ENCODE measurements at places on chromosomes 12 and 14.

- DNase-seq: peak; percentile 84
Measured at GRCh38 chr14:24365600-24366412, 2.2 kb upstream of the NFATC4 start.

DNA sequence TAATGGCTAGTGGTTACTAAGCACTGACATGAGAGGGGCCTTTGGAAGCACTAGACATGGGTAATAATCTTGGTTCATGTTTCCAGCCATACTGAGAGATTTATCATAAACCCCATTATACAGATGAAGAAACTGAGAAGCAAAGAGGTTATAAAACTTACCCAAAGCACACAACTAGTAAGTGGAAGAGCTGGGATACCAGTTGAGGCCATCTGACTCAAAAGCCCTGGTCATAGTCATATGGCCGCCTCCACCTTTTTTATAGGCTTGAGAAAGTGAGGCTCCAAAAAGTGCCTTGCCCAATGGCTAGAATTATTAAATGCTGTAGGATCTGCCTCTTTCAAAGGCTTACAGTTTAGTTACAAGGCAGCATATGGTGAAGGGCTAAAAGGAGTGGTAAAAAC is 944 bp downstream of the TXNRD1 start:
- DNase-seq: no peak

GRCh38 chr12:3574986-3575385 is 84.0 kb downstream of the PRMT8 start:
- no peak for DNase-seq

- DNase-seq: no peak
Measured at GRCh38 chr12:32920506-32921085, 24.0 kb upstream of the PKP2 start.

DNA sequence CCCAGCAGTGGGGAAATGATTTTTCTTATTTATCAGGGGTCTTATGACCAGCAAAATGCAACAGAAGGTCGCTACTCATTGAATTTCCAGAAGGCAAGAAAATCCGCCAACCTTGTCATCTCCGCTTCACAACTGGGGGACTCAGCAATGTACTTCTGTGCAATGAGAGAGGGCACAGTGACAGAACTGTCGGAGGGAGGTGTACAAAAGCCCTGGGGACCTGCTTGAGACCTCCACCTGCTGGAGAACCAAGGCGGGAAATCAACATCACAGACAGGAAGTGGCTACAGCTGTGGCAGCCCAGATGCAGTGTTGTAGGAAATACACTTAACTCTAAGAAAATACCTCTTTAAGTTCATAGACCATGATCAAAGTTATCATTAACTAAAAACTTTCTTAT is 250.9 kb upstream of the OR4E1 start:
- DNase-seq: no peak

- peak; percentile 92 for DNase-seq
Measured at GRCh38 chr12:116434155-116435011, 124.8 kb upstream of the MAP1LC3B2 start.

- peak; percentile 13 for DNase-seq
Measured at GRCh38 chr12:87982208-87982607, 47.0 kb downstream of the C12orf50 start.

DNA sequence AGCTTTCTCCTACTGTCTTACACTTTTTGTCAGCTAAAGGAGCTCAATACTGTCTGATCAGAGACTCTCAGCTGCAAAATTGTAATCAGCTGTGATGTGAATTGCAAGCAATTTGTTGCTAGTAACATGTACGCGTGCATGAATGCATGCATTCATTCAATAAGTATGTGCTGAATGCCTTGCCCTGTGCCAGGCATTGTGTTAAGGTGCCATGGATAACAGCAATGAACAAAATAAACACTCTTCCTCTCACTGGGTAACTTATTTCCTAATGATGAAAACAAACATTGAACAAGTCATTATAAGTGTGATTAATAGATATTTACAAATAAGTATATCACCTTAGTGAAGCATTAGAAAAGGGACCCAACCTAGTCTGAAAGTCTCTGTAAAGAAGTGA is 163.2 kb upstream of the ARID2 start:
- no peak for DNase-seq

DNA sequence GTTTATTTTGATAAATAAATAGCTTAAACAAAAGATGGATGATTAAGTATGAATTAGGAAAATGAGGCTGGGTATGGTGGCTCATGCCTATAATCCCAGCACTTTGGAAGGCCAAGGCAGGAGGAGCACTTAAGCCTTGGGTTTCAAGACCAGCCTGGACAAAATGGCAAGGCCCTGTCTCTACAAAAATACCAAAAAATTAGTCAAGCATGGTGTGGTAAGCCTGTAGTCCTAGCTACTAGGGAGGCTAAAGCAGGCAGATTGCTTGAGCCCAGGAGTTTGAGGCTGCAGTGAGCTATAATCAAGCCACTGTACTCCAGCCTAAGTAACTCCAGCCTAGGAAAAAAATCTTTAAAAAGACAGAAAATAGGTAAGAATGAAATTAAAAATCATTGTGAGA is 96.0 kb downstream of the BCL2L14 start:
- DNase-seq: no peak

- no peak for DNase-seq
Measured at GRCh38 chr14:90451443-90451842, 54.6 kb downstream of the CALM1 start.

GRCh38 chr14:68733086-68733914 is 59.6 kb downstream of the ZFP36L1 start:
- DNase-seq: no peak

DNA sequence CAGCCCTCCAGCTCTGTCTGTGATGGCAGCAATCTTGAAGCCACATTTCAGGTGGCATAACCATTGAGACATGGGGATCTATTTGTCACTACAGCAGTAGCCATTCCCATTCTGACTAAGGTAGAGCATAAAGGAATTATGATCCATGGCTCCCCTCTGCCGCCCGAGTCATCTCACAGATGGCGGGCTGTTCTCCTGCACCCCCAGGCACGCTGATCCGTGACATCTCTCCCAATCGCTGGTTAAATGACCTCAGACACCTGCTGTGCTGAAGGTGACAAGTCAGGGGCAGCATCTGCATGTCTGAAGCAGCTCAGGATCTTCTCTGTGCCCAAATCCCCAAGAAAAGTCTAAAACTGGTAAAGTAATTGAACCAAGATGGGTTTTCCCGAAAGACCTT is 124.3 kb downstream of the ZFP36L1 start:
- DNase-seq: no peak

GRCh38 chr14:30656190-30656632 is 34.1 kb downstream of the SCFD1 start:
- peak; percentile 59 for DNase-seq

DNA sequence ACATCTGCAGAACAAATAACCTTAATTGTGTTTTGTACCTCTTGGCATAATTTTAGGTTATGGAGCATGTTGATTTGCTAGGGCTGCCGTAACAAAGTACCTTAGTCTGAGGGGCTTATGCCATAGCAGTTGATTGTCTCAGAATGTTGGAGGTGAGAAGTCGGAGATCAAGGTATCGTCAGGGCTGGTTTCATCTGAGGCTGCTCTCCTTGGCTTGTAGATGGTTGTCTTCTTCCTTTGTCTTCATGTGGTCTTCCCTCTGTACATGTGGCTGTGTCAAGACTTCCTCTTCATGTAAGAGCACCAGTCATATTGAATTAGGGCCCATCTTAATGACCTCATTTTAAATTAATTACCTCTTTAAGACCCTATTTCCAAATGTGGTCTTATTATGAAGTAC is 64.4 kb upstream of the PTHLH start:
- DNase-seq: no peak

DNA sequence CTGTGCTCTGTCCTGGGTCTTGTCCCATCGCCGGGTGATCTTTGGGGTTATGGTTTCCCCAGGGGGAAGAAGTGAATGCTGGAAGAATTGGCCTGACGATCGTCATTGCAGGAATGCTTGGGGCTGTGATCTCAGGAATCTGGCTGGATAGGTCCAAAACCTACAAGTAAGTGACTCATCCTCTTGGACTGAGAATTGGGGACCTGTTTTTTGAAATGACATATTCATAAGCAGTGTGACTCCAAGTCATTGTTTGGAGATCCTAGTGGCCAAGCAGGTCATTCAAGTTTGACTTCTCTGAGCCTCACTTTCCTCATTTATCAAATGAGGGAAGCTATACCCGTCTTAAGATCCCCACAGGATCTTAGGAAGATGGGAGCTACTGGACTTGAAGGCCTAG is 25.8 kb downstream of the ERG28 start:
- no peak for DNase-seq

- no peak for DNase-seq
Measured at GRCh38 chr12:4190366-4191063, 83.0 kb upstream of the CCND2 start.

GRCh38 chr12:27542628-27543027 is 18.6 kb downstream of the PPFIBP1 start:
- peak; percentile 57 for DNase-seq

- DNase-seq: no peak
Measured at GRCh38 chr14:102226356-102227125, 78.4 kb downstream of the MOK start.

GRCh38 chr12:89706986-89707702 is 1.5 kb downstream of the ATP2B1 start:
- peak; percentile 32 for DNase-seq

DNA sequence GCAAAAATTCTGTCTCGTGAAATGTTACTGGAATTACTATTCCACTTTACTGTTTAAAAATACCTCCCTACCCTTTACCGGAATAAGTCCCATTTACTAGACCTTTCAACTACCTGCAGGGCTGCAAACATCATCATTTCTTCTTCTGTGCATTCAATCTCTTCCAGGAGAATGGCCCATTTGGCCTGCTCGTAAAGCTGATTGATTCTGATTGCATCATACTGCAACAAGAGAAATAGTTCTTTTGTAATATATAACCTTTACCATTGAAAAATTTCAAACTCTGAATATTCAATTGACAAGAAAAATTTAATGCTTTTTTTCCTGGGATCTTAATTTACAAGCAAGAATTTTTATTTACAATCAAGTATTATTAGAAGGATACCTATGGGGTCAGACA is 72.4 kb downstream of the FERMT2 start:
- DNase-seq: no peak

DNA sequence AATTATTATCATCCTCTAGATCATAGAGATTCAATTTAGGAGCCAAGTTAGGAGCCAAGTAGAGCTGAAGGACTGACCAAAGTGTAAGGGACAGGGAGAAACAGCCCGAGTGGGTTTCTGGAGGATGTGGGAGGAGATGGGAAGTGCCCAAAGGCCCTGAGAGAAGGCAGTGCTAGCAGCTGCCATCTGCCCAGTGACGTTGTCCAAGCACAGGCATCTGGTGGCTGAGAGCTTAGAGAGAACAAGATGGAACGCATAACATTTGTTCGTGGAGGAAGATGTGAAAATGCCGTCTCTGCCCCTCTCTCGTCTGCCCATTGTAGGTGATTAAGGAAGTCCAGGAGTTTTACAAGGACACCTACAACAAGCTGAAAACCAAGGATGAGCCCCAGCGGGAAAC is 34.7 kb downstream of the CD9 start:
- DNase-seq: no peak

GRCh38 chr12:2374092-2374906 is 321.5 kb downstream of the CACNA1C start:
- DNase-seq: peak; percentile 55

GRCh38 chr12:72313806-72314205 is 41.6 kb downstream of the TRHDE start:
- DNase-seq: no peak

GRCh38 chr14:59771577-59771976 is 99.0 kb downstream of the RTN1 start:
- no peak for DNase-seq

DNA sequence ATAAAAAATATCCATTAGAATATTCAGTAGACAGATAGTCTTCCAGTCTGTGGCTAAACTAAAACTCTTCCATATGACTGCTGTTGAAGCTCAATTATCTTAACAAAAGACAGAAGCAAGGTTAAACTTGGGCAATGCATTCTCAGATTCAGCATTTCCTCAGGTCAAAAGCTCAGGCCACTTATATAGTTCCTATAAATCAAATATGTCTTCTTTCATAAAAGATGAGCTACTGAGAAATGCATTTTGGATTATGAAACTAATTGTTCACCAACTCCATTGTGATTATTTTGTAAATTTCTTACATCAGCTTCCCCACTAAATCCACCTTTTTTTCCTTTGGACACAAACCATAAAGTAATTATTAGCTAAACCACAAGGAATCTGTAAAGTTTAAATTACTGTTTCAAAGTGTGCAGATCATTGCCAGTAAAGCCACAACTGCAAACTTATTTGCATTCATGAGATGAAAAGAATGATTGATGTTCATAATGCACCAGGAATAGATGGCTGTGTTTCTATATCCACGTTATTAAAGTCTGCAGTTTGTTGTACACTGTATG is 224.4 kb downstream of the FBXL14 start:
- no peak for DNase-seq

DNA sequence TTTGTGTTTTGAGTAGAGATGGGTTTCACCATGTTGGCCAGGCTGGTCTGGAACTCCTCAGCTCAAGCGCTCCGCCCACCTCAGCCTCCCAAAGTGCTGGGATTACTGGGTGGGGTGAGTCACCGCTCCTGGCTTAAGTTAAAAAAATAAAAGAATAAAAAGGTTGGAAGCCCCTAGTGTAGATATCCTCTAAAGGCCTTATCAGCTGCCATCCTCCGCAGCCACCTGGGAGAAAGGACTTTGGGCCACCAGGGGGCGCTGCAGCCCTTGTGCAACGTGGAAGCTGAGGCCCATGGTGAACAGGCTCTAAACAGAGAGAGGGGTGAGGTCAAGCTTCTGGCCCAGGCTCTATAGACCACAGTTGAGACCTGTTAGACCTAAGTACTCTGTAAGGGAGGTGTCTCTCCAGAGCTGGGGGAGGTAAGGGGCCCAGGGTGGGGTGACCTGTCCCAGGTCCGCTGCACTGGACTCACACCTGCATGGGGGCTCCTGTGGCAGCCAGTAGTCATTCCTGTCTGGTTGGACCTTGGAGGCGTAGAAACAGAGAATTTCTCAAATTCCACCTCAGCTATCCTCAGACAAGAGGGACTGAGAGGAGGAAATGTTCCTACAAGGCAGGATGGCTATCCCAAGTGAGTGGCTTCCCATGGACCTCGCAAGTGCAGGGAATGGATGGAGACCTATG is 14.0 kb upstream of the RACGAP1 start:
- peak; percentile 79 for DNase-seq

DNA sequence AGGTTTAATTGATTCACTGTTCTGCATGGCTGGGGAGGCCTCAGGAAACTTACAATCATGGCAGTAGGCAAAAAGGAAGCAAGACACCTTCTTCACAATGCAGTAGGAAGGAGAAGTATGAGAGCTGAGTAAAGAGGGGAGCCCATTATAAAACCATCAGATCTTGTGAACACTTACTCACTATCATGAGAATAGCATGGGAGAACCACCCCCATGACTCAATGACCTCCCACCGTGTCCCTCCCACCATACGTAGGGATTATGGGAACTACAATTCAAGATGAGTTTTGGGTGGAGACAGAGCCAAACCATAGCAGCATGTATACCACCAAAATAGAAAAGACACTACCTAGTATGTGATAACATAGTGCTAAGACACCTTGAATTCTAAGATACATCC is 2.9 kb upstream of the HMGA2 start:
- DNase-seq: no peak

- DNase-seq: peak; percentile 80
Measured at GRCh38 chr12:26853303-26854030, 20.5 kb upstream of the ITPR2 start.

- DNase-seq: peak; percentile 49
Measured at GRCh38 chr12:93762059-93762719, 85.0 kb downstream of the CRADD start.
